ENCODE measurements at places on chromosomes 6 and 20.

- H3K27ac ChIP-seq = no peak overlapping the region
- H3K4me1 ChIP-seq = no peaks in the 10 kb centered on the region
- no peaks in the 10 kb centered on the region for H3K36me3 ChIP-seq
- DNase-seq = no peak
Measured at GRCh38 chr6:22239261-22239921, 57.4 kb downstream of the PRL start.

DNA sequence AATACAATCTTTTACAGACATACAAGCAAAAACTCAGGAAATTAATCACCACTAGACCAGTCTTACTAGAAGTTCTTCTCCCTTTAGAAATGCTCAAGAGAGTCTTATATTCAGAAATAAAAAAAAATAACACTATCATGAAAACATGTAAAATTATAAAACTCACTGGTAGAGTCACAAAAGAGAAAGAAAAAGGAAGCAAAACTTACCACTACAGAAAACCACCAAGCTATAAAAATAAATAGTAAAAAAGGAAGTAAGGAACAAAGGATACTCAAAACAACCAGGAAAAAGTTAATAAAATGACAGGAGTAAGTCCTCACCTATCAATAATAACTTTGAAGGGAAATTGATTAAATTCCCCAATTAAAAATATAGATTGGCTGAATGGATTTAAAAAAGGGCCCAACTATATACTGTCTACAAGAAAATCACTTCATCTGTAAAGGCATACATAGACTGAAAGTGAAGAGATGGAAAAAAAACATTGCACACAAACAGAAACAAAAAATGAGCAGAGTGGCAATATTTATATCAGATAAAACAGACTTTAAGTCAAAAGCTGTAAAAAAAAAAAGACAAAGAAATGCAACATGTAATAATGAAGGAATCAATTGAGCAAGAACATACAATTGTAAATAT, 489.5 kb downstream of the KIF16B start:
- H3K4me3 ChIP-seq = no peak overlapping the region
- no peaks in the 10 kb centered on the region for H3K36me3 ChIP-seq
- H3K27ac ChIP-seq = no peak overlapping the region
- no peaks in the 10 kb centered on the region for H3K27me3 ChIP-seq
- peaks cover 3% of the 10 kb centered on the region for H3K4me1 ChIP-seq

GRCh38 chr6:24043848-24044247, 82.2 kb upstream of the NRSN1 start:
- no peaks in the 10 kb centered on the region for H3K27me3 ChIP-seq
- no peak overlapping the region for H3K27ac ChIP-seq

GRCh38 chr6:71015392-71015791, 58.5 kb upstream of the B3GAT2 start:
- peaks cover 10% of the 10 kb centered on the region for H3K4me1 ChIP-seq
- no peak for DNase-seq
- no peak overlapping the region for H3K27ac ChIP-seq
- H3K27me3 ChIP-seq = no peaks in the 10 kb centered on the region
- no peak overlapping the region for H3K4me3 ChIP-seq

GRCh38 chr6:53336070-53336469, 12.7 kb downstream of the ELOVL5 start:
- no peaks in the 10 kb centered on the region for H3K27me3 ChIP-seq
- H3K4me1 ChIP-seq = peaks cover 14% of the 10 kb centered on the region
- H3K36me3 ChIP-seq = no peaks in the 10 kb centered on the region

GRCh38 chr6:129696028-129696418, 14.0 kb downstream of the ARHGAP18 start:
- H3K36me3 ChIP-seq = no peaks in the 10 kb centered on the region
- no peak for DNase-seq
- H3K27ac ChIP-seq = no peak overlapping the region
- no peak overlapping the region for H3K4me3 ChIP-seq
- no peaks in the 10 kb centered on the region for H3K27me3 ChIP-seq

- H3K36me3 ChIP-seq = no peaks in the 10 kb centered on the region
- peaks cover 30% of the 10 kb centered on the region for H3K27me3 ChIP-seq
- no peak overlapping the region for H3K27ac ChIP-seq
- peak overlapping the region; percentile 60 for H3K4me3 ChIP-seq
- peaks cover 3% of the 10 kb centered on the region for H3K4me1 ChIP-seq
Measured at GRCh38 chr6:78910010-78910409, 42.7 kb downstream of the IRAK1BP1 start.

DNA sequence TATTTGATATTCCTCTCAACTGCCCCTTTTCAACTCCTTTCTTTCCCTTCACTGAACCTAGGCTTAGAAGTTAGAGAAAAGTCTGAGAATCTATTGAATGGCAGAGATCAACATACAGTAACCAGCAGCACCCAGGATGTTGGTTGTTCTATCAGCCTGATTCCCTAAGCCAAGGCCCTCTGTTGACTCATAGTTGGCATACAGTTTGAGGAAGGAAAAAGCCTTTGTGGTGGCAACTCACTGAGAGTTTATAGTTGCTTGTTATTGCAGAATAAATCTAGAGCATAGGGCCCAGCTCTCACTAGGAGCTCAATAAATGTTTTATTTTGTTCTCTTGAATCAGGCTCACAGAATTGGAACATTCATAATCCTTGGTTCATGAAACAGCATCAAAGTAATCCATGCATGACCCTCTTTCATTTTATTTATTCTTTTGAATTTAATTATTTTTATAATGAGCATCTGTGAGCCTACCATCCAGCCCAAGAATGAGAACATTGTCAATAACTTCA, 119.1 kb upstream of the ADGRF1 start:
- no peak overlapping the region for H3K27ac ChIP-seq
- H3K36me3 ChIP-seq = no peaks in the 10 kb centered on the region
- H3K27me3 ChIP-seq = no peaks in the 10 kb centered on the region
- no peak for DNase-seq
- H3K4me3 ChIP-seq = no peak overlapping the region

- peaks cover 28% of the 10 kb centered on the region for H3K4me1 ChIP-seq
- no peak overlapping the region for H3K27ac ChIP-seq
Measured at GRCh38 chr6:37785002-37785662, 34.4 kb upstream of the ZFAND3 start.

- peaks cover 14% of the 10 kb centered on the region for H3K4me1 ChIP-seq
- H3K36me3 ChIP-seq = no peaks in the 10 kb centered on the region
- H3K4me3 ChIP-seq = no peak overlapping the region
Measured at GRCh38 chr6:154448448-154449096, 61.9 kb downstream of the CNKSR3 start.

DNA sequence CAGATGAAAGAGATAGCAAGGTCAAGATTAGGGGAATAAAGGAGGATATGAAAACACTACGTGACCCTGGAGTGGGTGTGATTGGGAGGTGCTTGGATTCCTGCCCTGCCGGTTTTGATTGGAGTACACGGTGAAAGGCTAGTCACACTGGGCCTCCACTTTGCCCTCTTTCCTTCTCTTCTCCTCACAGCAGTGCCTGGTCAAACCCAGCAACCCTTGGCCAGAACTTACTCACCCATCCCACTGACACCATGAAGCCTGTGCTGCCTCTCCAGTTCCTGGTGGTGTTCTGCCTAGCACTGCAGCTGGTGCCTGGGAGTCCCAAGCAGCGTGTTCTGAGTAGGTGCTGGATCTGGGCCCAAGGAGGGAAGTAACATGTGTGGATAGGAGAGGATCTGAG, at the start of gene WFDC13:
WFDC13 (plus strand) TSS at position 166 of the 400 bp plus-strand sequence; CDS start at position 252, 86 bp downstream.
- no peaks in the 10 kb centered on the region for H3K36me3 ChIP-seq
- no peak for DNase-seq
- H3K27me3 ChIP-seq = no peaks in the 10 kb centered on the region

- H3K27ac ChIP-seq = no peak overlapping the region
- H3K36me3 ChIP-seq = no peaks in the 10 kb centered on the region
- H3K27me3 ChIP-seq = no peaks in the 10 kb centered on the region
- H3K4me1 ChIP-seq = peaks cover 8% of the 10 kb centered on the region
- DNase-seq = no peak
Measured at GRCh38 chr6:105596284-105596755, 193.4 kb upstream of the PREP start.

DNA sequence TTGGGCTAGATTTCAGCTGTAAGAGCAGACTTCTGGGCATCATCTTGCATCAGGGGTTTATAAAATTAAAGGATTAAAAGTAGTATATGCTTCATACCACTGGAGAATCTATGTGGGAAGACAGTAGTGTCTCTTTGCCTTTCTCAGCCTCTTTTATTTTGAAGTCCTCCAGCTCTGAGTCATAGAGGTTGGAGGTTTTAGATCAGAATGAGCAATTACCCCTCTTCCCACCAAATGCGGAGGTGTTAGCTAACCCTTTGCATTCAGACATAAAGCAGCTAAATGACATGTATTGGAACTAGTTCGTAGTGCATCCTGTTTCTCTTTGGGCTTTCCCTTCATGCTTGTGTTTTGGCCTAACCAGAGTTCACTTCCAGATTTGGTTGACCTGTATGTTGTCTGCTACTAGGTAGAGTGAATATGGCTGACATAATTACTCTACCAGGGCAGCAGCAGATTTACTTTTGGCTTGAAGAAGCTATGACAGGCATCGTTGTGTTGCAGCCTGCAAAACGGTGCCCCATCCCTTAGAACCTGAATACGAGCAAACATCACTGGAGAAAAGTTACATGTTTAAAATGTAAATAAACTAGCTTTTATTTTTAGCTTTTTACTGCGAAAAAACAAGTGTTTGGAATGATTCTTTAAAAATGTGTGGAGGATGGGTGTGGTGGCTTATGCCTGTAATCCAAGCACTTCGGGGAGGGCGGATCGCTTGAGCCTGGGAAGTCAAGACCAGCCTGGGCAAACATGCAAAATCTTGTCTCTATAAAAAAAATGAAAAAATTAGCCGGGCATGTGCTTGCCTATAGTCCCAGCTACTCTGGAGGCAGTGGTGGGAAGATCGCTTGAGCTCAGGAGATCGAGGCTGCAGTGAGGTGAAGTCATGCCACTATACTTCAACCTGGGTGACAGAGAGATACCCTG, 82.2 kb downstream of the MYO6 start:
- peaks cover 9% of the 10 kb centered on the region for H3K4me1 ChIP-seq
- H3K4me3 ChIP-seq = no peak overlapping the region
- no peaks in the 10 kb centered on the region for H3K27me3 ChIP-seq
- no peaks in the 10 kb centered on the region for H3K36me3 ChIP-seq

- H3K4me1 ChIP-seq = no peaks in the 10 kb centered on the region
- no peak overlapping the region for H3K27ac ChIP-seq
- H3K4me3 ChIP-seq = no peak overlapping the region
- H3K27me3 ChIP-seq = no peaks in the 10 kb centered on the region
- no peak for DNase-seq
Measured at GRCh38 chr6:141938664-141939063, 194.1 kb upstream of the GJE1 start.

DNA sequence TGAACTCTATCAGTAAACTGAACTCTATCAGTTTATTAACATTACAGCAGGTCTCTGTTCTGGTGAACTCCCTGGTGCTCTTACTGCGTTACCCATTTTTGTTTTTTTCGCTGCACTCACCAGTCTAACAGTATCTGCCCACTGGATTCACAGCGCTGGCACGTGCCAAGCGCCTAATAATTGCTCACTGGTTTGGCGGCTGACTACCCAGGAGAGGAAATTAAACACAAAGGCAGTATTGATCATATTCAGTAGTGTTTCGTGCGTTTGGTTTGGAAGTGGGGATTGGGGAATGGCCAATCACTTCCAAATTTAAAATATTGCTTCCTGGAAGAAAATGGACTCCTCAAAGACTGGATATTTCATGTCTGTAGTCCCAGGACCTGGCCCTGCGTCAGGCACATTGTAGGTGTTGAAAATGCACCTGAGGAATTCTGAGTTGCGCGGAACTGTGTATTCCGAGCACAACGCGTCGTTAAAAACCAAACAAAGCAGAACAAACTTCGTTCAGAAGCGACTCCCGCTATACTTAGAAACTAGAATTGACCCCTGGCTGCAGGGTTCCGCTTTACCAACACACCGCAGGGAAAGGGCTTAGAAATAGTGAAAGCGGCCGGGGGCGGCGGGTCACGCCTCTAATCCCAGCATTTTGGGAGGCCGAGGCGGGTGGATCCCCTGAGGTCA, 1.1 kb upstream of the RPS12 start:
- peaks cover 20% of the 10 kb centered on the region for H3K4me1 ChIP-seq
- H3K27ac ChIP-seq = no peak overlapping the region
- peak; percentile 69 for DNase-seq

- peak within 1 kb of the TSS; percentile 91 for H3K4me3 ChIP-seq
- peaks cover 27% of the 10 kb centered on the region for H3K4me1 ChIP-seq
- H3K27ac ChIP-seq = no peak within 1 kb of the TSS
- no peaks in the 10 kb centered on the region for H3K36me3 ChIP-seq
- peak; percentile 86 for DNase-seq
Measured at GRCh38 chr6:165662749-165663376, at the start of gene PDE10A. Gene PDE10A (minus strand): TSS chr6:165663241. CDS start chr6:165662811, 430 bp downstream.

DNA sequence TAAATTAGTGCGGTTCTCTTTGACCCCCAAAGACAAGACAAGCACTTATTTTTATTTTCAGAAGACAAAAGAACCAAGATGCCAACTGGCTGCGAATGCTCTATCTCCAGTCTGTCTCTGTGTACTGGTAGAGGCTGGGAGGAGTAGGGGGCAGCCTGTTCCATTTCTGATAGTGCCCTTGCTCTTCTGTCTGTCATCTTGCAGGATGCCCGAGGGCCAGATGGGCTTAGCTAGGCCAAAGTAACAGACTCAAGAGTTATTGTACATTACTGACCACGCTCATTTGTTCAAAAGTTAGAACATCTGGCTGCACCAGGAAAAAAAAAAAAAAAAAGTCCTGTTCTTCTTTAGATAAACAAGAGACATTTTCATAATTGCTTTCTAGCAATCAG, 198.1 kb upstream of the UST start:
- no peak for DNase-seq
- H3K4me1 ChIP-seq = no peaks in the 10 kb centered on the region
- H3K4me3 ChIP-seq = no peak overlapping the region
- no peaks in the 10 kb centered on the region for H3K36me3 ChIP-seq
- no peaks in the 10 kb centered on the region for H3K27me3 ChIP-seq
- H3K27ac ChIP-seq = no peak overlapping the region
